ENCODE measurements at places on chromosomes 7 and 10.

GRCh38 chr7:149459540-149460452, 1.1 kb downstream of the ZNF777 start:
- no peak for DNase-seq

- no peak for DNase-seq
These were observed 689.7 kb downstream of the SUGCT start for GRCh38 chr7:40824461-40824860.

GRCh38 chr7:21107101-21107500, 320.4 kb upstream of the SP8 start:
- no peak for DNase-seq

DNA sequence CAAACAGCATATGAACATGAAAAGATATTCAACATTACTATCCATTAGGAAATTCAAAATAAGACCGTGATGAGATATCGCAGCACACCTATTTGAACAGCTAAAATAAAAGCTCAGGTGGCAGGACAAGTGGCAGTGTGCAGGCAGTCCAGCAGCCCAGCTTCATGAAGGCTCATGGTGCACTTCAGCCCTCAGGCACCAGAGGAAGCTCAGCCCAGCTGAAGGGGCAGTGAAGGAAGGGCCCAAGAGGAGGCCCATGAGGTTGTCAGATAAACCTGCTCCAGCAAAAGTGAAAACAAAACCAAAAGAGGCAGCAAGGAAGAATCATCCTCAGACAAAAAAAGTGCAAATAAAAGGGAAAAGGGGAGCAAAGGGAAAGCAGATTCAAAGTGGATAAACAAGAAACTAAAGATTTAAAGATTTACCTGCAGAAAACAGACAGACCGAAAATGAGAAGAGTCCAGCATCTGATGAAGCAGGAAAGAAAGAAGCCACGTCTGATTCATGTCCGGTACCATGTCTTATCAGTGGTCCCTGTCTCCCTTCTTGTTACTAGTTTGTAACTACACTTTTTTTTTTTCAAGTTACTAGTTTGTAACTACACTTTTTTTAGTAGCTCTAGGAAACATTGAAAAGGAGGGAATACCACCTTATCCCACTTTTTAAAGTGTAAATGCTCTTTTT, 15.0 kb upstream of the FAM24B start:
- DNase-seq: no peak

GRCh38 chr7:29929018-29929807, 60.4 kb downstream of the SCRN1 start:
- DNase-seq: no peak

DNA sequence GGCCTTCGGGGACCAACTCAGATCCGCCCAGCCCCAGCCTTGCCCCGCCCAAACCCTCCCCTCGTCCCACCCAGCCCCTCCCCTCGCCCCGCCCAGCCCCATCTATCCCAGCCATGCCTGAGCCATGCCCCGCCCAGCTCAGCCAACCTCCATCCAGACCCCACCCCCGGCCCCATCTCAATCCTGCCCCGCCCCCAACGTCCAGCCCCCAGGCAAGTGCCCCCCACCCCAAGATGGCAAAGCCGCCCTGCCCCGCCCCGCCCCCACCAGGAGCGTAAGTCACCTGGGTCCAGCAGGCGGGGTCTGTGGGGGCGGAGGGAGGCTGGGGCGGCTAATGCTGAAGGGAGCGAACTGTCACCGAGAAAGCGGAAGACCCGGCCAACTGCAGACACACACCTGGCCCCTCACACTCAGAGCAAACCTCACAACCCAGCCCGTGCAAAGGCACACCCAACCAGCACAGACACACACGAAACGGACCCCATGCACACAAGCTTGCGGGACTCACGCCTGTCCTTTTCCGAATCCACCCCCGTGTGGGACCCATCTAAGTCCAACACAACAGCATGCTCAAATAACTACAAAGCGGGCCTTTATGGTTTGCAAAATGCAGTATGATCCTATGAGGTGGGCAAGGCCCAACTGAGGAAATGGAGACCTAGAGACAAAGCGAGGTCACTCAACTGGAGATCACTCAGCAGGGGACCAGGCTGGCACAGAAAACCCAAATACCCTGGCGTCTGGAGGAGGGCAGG, 11.5 kb upstream of the OGA start:
- no peak for DNase-seq

- DNase-seq: no peak
These were observed 194.7 kb downstream of the SNX13 start for GRCh38 chr7:17745610-17746009.

DNA sequence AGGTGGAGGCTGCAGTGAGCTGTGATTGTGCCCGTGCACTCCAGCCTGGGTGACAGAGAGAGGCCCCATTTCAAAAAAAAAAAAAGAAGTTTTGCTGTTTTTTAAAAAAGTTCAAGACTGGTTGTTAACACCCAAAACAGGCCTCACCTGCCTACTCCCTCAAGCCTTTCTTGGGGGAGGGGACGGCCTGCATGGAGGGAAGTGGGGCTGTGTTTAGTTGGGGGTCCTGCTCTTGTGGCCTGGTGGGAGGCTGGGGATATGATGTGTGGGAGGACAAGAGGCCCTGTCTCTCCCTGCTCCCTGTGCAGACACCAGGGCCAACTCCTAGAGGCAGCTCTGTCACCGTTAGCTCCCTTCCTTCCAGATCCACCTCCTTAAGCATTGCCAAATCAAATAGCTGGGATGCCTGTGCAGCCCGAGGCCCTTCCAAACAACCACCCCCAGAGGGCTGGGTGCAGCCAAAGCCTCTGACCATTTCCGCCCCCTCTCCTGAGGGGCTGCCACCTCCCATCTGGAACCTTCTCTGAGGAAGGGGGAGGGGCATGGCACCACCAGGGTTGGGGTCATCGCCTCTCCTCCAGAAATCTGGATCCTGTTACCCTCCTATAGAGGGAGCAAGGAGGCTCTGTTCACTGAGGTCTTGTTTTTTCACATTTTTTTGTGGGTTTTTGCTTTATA, 32.9 kb upstream of the ANKRD2 start:
- DNase-seq: no peak

DNA sequence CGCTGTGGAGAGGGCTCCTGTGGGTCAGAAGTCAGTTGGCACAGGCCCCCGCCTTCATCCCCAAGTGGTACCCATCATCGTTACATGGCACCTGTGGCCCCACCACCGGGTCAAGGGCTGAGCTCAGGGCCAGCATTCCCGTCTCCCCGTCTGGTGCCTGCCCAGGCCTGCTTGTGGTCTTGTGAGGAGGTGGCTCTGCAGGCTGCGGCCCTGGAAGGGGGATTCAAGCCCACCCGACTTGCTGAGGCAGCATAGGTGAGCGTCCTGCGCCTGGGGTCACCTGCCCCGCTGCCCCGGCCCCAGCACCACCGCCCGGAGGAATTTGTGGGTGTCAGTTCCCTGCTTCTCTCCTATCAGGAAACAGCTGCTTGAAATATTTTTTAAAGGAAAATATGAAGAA, 53.0 kb upstream of the EN2 start:
- DNase-seq: no peak
